ENCODE measurements at places on chromosomes 6 and 20.

- DNase-seq, result no peak
Observed at GRCh38 chr6:91660893-91661292, 1074.0 kb upstream of the MAP3K7 start.

DNA sequence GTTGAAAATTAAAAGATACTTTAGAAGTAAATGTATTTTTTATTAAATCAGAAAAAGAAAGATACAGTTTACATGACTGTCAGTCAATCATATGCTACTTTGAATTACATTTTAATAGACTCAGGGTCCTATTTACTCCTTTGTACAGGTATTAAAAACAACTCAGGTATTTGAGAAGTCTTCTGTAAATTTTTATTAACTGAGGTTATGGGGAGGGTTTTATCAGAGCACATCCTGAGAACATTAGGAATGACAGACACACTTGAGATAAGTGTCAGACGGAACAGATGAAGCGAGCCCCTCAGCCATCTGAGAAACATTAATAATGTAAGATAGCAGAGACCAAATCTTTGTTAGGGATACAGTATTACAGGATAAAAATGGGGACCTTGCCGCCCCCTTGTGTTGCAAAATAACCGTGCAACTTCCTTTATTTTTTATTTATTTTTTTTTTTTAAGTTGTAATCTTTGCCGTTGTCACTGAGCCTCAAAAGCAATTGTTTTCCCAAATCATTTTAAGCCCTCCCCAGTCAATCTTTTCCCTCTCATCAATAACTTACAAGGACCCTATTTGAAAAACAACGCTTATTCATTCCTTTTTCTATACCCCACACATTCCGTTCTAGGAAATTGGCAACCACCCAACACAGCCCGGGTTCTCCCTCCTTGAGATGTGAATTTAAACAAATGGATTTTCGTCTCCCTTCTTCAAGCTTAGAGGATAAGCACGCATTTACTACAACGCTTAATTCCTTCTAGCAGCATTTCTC lies 126.7 kb downstream of the BCAS1 start:
- no peak for DNase-seq

GRCh38 chr6:144786825-144787224 lies 501.7 kb downstream of the UTRN start:
- no peak for DNase-seq

- DNase-seq, result peak; percentile 75
Observed at GRCh38 chr6:27157459-27158315, 89.8 kb upstream of the PRSS16 start.

DNA sequence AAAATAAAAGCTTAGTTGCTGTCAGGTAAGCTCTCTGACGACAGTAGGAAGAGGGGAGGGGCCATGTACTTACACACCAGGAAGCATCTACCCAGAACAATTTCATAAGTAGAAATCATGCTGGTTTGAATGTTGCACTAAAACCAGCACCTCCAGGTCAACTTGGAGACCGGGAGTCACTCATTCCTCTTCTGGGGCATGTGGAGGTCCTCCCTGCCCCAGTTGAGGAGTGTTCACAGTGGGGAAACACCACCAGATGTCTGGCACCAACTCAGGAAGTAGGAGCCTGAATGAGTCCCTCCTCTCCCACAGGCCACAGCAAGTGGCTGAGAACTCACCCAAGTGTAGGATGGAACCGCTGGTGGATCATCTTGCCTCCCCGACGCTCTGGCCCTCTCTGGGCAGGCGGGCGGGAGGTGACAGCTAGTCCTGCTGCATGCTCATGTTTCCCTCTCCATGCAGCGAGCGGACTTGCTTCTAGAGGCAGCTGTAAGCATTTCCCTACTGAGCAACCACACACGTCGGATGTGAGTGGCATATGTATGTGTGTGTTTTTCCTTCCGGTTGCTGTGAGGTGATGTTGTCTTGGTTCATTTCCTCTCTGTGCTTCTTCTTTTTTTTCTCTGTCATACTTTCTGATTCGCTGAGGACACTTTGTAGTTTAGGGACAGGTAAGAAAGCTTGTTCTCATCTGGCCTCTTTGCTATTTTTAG lies 149.5 kb upstream of the NEDD9 start:
- DNase-seq, result peak; percentile 85

DNA sequence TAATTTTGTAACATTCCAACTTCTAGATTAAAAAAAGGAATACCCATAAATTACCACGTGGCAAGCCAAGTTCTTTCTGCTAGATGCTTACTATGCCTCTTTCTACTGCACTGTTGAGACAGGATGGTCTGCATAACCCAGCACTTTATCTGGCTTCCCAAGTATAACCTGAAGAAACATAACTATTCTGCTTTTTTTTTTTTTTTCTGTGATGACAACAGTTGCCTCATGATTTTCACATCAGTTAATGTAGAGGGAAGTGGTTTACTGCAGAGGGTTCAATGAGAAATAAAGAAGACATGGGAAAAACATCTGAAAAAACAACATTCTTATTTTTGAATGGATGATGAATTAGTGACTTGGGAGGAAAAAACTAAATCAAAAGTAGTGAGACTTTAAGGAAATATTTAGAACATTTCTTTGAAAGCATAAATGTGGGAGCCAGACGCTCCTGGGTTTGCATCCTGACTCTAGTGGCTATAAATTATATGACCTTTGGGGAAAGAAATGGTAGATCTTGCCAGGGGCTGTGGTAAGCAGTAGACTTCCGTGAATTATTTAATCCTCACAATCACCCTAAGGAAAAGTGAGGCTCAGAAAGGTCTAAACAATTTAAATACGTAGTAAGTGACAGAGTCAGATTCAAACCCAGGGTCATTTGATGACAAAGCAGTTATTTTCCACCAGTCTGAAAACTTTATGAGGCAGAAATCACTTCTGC lies 230.7 kb downstream of the PHACTR1 start:
- peak; percentile 68 for DNase-seq

GRCh38 chr20:20546402-20546801 lies 166.0 kb downstream of the RALGAPA2 start:
- DNase-seq, result no peak

- no peak for DNase-seq
Observed at GRCh38 chr20:31685853-31686643, 36.6 kb downstream of the BCL2L1 start.

DNA sequence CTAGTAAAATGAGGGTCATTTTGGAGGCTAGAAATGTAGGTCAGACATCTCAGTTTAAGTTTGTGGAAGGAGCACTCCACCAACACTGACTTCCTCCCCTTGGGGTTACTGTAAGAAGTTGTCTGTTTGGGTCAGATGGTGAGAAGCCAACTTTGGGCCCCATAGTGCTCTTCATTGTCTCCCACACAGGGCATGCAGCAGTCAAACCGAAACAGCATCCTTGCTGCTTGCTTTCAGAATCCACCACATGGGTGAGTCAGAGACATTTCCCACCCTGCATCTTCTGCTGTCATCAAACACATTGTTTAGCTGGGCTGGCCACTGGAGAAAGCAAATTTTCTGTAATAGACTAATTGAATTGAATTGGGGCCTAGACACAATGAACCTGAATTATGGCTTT lies 16.8 kb downstream of the IL17F start:
- no peak for DNase-seq

- peak; percentile 18 for DNase-seq
Observed at GRCh38 chr6:35500782-35501181, 3.9 kb upstream of the TEAD3 start.

All from inflammatory macrophage treated with lipopolysaccharide for 4 hours (primary cell).